B cell (primary cell): ENCODE measurements at places on chromosomes 3 and 15.

DNA sequence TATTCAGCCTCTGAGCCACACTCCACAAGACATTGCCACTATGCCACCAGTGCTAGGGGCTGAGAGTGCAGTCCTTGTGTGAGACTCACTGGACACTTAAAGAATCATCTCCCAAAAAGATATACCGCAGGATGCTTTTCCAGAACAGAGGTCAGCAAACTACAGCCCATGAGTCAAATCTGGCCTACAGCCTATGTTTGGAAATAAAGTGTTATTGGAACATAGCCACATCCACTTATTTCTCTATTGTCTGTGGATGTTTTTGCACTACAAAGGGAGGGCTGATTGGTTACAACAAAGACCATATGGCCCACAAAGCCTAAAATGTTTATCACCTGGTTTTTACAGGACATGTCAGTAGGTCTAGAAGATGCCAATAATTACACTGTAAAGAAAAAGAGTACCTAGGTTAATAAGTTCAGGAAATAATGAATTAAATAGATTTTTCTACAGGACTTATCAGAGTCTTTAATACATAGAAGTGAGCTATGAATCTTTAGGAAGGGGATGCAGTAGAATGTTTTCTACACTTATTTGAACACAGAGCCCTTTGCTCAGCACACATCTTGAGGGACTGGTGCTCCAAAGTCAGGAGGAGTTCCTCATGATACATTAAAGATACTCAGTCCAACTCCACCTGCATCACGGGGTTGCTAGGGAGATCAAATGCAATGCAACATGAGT, 26.3 kb downstream of the SRGAP3 start:
- DNase-seq: no peak

GRCh38 chr15:77991029-77991406, 86.5 kb downstream of the TBC1D2B start:
- no peak for DNase-seq

DNA sequence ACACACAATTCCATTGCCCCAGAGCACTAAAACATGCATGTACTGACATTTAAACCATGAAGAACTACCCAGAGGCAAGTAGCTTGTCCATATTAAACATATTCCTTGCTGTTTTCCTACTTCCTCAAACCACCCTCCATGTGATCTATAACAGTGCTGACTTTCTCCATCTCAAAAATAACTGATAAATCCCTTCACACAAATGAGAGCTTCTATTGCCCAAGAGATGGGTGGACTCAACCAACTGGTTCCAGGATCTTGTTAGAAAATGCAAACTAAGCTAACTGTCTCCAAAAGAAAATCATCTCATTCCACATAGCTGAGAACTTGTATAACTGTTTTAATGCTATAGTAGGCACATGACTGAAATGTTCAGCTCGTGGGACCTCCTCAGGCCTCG, 29.6 kb downstream of the DCLK3 start:
- DNase-seq: no peak

GRCh38 chr3:187873843-187874242, 128.6 kb upstream of the BCL6 start:
- no peak for DNase-seq

DNA sequence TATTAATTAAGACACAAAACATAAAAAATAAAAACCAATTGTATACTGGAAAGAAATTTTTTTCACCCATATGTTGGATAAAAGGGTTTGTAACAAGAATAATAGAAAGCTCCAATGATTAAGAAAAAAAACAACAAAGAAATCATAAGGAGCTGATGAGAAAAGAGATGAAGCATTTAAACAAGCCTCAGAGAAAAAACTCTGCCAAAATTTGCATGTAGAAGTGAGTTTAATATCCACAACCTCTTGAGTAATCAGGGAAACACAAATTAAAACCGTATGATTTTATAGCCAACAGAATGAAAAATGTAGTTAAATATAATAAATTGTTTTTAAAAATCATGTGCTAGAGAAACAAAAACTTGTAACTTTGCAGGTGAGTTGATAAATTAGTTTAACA, 192.9 kb downstream of the BCHE start:
- DNase-seq: no peak

DNA sequence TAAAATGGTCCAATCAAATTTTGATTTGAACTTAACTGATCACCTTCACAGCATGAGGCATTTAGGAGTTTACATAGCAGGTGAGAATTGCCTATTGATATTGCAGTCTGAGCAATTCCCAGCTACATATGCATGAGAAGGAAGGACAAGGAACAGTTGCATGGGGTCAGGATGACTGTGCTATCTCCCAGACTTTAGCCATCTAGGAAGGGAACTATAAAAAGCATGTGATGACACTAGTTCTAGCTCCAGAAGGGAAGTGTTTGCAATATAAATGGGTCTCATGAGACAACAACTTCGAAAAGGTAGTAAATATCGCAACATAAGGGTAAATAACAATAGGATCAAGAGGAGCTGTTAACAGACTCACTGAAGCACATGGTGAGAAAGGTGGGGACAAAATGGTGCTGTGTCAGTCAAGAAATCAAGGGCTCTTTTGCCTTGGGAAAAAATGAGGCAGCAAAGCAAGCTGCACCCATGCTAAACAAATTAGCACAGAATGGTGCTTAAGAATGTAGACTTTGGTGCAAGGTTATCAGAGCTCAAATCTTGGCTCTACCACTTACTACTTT, 90.4 kb upstream of the SLC2A2 start:
- DNase-seq: no peak

GRCh38 chr15:90957031-90957790, 2.5 kb downstream of the RCCD1 start:
- no peak for DNase-seq

DNA sequence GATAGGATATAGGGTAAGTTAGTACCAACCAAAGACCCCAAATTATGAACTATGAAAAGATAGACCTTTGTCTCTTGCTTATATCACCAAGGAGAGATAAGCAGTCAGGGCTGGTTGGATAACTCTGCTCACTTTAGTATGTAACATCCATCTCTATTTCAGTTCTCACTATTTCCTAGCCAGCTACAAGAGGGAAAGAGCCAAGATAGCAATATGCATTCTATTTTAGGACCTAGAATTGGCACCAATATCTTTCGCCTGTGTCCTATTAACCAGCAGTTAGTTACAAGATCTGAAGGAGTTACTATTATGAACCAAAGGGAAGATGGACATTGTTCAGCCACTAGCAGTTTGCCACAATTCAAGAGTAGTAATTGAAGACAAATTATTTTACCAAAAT, 457.5 kb downstream of the NSUN3 start:
- no peak for DNase-seq

- no peak for DNase-seq
Observed at GRCh38 chr3:75138345-75138744, 523.9 kb upstream of the CNTN3 start.

DNA sequence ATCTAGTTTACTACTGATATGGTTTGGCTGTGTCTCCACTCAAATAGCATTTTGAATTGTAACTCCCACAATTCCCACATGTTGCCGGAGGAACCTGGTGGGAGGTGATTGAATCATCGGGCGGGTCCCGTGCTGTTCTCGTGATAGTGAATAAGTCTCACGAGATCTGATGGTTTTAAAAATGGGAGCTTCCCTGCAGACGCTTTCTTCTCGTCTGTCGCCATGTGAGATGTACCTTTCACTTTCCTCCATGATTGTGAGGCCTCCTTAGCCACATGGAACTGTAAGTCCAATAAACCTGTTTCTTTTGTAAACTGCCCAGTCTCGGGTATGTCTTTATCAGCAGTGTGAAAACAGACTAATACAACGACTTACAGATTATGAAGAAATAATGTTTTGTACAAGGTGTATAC, 35.6 kb upstream of the PYDC2 start:
- no peak for DNase-seq
